Stimulated activated CD4-positive, alpha-beta T cell treated with anti-CD3 and anti-CD28 coated beads, Interleukin-12 subunit alpha, Interleukin-12 subunit beta, amount 100 ng/mL, for 24 hours (primary cell): ENCODE measurements at places on chromosomes 1 and 21.
A peak's percentile ranks its signal among the peaks of the same experiment; 100 is the strongest.

DNA sequence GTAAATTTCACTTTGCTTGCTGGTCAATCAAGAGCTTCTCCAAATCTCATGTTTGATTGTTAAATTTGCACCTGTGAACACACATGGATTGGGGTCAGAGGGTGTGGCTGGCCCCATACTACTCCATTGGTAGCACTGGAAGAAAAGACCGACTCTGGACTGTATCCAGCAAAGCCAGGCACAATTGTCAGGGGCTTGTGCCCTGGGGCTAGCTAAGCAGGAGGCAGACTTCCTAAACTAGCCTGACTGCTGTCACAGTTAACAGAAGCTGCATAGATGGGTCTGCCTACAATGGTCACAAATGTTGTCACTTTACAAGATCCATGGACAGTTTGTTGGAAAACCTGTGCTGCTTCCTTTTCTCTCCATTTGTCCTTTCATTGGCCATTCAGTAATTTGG is 421.0 kb downstream of the DSCAM start:
- DNase-seq = no peak

GRCh38 chr1:116332451-116332850 is 40.6 kb upstream of the ATP1A1 start:
- DNase-seq = no peak

DNA sequence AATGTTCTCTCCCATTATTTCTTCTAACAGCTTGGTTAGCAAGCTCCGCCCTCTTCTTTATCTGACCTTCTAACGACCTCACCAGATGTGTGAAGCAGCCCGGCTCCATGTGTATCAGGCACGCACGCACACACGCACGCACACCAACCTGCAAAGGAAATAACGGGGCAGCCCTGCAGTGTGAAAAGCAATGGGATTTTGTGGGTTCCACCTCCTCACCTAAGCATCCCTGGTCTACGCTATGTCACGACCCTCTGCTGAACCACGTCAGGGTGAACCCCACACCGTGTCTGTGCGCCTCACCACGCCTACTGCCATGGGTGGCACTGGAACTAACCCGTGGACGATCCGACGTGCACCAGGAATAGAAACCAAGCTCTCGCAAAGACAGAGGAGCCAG is 10.4 kb downstream of the SSU72 start:
- no peak for DNase-seq

- no peak for DNase-seq
Observed at GRCh38 chr1:221704306-221704705, 37.6 kb downstream of the DUSP10 start.

- no peak for DNase-seq
Observed at GRCh38 chr1:152759453-152760173, 1.8 kb downstream of the KPRP start.

DNA sequence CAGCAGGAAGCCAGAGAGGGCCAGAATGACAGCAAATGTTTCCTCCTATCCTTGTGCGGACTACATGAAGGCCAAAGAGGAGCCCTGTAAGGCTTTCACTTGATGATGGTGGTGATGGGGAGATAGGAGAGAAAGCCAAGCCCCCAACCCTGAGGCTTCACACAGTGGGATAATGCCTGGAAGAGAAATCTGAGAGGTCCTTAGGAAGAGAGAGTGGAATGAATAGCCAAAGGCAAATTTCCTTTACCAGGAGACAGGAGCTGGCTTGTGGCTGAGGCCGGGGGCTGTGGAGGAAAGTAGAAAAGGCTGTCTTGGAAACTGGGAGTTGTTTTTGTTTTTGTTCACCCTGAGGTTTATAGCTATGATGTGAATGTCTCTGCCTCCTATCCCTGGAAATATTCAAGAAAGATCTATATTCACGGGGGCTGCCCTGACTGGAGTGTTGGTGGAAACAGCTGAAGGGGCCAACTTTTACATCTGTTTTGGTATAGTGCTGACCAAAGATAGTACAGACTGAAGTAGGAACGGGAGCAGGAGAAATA is 13.0 kb upstream of the RNF19B start:
- DNase-seq = no peak

DNA sequence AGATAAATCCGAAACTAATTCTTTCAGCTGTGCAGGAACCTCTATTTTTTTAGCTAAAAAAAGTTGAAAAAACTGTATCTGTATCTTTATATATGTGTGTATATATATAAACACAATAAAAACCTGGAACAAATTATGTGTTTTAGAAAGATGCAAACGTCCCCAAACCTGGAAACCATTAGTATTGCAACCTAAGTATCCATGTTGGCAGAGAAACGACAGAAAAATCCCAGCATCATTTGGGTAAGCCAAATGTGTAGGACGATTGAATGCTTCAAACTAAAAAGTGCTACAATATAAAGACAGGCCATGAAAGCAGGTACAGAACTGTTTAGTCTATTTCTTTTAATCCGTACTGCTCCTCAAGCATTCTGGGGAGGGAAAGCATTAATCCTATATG is 87.9 kb downstream of the AHCTF1 start:
- DNase-seq = no peak

- DNase-seq = no peak
Observed at GRCh38 chr1:11473491-11474034, 5.4 kb upstream of the DISP3 start.

DNA sequence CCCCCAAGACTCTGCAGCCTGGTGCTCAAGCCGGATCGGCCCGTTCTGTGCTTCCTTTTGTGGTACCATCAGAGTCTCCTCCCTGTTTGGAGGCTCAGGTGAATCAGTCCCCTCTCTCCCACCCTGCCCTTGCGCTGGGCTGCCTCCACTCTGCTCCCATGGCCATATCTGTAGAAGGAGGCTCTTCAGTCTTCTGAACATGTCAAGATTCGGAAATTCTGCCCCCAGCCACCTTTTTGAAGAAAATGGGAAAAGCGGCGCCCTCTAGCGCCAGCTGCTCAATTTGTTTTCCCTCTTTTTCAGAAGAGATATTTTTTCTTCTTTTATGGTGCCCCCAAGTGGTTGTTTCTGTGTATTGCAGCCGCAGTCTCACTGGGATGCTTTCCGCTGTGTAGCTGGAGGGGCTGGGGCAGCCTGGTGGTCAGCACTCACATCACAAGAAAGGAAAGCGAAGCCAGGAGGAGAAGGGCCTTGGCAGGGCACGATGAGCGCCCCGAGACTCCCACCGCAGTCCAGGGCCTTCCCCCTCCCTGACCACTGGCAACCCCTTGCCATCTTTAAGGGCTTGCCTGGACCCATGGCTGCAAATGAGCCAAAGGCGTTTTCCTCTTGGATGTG is 58.4 kb upstream of the CACNA1E start:
- DNase-seq = peak; percentile 79

DNA sequence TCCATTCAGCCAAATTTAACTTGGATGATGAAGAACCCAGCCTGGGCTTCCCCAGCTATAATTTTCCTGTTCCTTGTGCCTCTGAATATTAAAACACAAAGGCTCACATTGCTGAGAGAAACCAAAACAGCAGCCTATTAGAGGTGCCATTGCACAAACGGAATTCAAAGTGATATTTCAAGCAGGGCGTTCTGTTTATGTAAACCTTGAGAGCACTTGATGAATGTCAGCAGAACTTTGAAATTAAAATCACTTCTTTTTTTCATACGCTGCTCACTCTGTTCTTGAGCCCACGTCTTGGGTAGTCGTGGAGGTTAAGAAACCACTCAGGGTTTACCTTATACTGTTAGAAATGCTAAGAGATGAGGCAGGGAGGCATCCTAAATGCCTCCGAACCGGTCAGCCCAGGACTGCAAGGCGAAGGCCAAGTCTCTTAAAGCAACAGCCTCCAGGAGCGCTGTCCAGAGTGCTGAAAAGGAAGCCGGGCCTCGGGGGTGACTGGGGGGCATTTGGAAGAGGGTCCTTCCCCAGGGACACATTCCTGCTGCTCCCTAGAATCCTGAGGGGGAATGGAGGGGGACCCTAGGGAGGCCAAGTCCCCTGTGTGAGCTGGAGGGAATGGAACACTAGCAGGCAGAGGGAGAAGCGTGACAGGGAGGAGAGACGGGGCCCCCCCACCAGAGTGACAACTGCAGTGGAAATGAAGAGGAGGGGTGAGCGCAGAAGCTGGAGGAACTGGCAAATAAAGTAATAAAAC is 154.8 kb upstream of the VAMP3 start:
- DNase-seq = no peak

- DNase-seq = no peak
Observed at GRCh38 chr1:178037510-178038253, 56.2 kb upstream of the RASAL2 start.

DNA sequence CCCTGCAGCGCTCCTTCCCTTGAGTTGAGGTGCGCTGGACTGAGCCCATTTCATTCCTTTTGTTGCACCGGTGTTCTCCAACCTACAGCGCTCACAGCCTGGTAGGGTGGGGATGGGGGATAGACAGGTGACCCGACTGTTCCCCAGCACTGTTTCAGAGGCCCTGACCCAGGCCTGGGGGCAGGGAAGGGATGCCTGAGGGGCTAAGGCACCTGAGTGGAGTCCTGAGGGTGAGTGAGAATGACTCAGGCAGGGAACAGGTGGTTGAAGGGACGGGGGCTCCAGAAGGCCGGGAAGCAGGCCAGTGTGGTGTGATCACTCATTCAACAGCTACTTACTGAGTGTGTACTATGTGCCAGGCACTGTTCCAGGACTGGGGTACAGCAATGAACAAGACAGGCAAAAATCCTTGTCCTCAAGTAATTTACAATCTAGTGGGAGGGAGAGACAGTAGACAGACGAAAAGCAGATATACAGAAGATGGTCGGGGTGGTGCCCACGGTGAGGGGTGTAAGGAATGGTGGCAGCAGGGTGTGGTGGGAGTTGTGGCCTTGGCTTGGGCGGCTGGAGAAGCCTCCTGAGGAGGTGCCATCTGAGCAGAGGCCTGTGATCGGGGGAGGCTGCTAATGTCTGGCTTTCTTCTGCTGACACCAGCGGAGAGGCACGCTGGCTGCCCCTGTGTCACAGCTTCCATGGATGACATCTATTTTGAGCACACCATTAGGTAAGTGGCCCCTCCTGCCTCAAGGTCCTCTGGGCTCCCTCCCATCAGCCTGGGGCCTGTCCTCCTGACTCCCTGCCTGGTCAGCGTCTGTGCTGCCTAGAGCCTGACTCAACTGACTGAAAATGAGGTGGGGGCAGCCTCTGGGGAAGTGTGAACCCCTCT is 37.4 kb downstream of the ACOT11 start:
- DNase-seq = no peak

- no peak for DNase-seq
Observed at GRCh38 chr1:83849191-83850061, 149.5 kb downstream of the TTLL7 start.

- DNase-seq = no peak
Observed at GRCh38 chr1:48627486-48627885, 149.2 kb downstream of the BEND5 start.

- no peak for DNase-seq
Observed at GRCh38 chr1:214603819-214604252, 841 bp downstream of the CENPF start.

DNA sequence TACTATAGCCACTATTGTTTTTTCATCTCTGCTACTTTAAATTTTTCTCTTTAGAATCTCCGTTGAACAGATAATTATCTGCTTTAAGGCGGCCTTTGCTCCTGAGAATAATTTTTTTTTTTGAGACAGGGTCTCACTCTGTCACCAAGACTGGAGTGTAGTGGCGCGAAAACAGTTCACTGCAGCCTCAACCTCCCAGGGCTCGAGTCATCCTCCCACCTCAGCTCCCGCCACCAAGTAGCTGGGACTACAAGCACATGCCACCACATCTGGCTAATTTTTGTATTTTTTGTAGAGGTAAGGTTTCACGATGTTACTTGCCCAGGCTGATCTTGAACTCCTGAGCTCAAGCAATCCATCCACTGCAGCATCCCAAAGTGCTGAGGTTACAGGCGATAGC is 28.6 kb downstream of the TRIT1 start:
- no peak for DNase-seq

DNA sequence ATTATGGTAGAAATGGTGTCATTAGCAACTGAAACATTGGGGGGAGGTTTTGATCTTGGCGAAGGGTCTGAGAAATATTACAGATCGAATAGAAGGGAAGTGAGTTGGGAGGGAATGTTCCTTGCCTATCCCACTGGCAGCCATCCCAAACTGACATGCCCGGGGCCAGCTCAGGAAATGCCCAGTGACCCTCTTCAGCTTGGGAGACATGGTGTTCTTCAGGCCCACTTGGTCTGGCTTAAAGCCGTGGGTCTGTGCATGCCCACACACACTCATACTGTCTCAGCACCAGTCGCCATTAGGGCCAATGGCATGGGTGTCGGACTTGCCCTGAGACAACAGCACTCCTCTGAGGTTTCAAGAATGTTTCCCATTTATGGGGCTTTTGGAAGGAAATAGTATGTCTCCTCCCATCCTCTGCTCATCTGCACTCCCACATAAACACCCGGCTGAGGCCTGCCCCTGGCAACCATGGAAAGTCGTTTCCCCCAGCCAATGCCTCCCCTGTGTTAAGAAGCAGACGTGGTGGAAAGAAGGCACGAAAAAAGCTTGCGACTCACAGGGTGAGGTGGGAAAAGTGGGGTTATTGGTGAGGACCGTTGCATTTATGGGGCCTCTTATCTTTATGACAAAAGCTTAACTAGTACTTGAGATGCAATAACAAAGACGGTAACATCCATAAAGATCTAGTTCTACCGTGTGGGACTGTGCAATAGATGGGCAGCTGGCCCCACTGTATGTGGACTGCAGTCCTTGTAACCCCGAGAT is 2.0 kb downstream of the RNF186 start:
- no peak for DNase-seq

- DNase-seq = no peak
Observed at GRCh38 chr1:108719656-108720435, 7.1 kb downstream of the FNDC7 start.
